Hematopoietic multipotent progenitor cell treated with erythropoietin and hydrocortisone succinate and interleukin-3 and kit ligand, for 15 days (in vitro differentiated cells): ENCODE measurements at places on chromosomes 16 and 17.

DNA sequence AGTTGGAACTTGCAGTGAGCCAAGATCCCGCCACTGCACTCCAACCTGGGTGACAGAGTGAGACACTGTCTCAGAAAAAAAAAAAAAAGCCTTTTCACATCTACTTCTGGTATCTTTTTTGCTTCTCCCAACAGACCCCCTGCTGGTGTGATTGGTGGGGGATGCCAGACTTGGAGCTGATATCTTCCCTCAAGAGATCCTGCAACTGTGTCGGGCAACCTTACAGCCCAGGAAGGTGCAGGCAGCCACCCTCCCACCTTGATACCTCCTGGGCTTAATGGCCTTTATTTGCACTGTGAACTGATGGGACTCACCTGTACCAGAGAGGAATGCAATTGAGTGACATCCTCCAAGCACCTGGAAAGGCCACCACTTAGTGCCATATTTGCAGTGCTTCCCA, 142.3 kb downstream of the RGS9 start:
- no peak for DNase-seq

DNA sequence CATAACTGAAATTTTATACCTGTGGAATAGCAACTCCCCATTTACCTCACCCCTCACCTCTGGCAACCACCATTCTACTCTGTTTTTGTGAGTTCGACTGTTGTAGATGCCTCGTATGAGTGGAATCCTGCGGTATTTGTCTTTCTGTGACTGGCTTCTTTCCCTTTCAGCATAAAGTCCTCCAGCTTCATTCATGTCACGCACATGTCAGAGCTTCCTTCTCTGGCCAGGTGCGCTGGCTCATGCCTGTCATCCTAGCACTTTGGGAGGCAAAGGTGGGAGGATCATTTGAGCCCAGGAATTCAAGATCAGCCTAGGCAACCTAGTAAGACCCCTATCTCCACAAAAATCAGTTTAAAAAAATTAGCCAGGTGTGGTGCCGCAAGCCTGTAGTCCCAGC, 278.4 kb downstream of the PARN start:
- no peak for DNase-seq

- DNase-seq, result no peak
Measured at GRCh38 chr16:27174798-27175197, 28.5 kb upstream of the KDM8 start.

DNA sequence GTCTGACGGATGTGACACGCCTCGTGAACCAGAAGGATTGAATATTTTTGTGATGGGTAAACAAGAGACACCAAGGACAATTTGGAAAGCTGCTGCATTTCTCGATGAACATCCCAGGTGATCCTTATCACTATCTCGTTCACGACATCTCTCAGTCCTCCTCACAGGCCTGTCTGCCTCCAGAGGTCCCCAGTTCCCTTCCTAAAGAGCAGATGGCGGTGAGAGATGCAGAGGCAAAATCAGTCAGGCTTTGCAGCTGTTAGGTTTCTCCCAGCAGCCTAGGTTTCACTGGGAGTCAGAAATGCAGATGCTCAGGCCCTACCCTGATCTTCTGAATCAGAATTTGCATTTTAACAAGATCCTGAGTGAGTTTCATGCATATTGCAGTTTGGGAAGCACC, 23.6 kb downstream of the SCPEP1 start:
- no peak for DNase-seq

DNA sequence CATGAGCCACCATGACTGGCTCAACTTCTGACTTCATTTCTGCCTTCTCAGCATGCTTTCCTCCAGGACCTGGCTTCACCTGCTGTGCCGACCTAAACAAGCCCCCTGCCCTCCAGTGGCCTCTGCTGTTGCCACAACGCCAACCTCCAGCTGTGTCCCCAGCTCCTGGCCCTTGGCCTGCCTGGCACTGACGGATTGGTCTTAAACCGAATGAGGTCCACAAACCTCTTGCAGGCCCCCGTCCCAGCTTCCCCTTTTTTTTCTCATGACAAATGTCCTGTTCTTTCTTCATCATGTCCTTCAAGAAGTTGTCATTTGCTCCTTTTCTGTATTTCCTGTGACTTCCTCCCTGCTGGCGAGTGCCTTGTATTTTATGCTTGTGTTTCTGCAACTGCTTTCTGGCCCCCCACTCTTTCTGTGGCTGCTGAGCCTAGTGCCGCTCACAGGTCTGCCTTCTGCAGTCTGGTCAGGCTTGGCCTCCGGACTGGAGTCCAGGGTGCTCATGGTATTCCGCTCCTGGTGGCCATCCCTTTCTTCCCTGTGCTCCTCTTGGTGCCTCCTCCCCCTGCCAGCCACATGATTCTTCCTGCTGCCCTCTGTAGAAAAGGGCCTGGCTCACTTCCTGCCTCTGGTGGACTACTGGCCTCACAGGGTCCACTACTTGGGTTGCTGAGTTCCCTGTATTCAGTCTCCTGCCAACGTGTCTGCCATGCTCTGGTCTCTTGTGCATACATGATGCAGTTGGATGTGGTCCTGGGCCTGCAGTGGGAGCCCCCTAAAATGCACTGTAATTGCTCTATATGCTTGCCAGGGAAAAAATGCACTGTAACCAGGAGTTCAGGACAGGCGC, 2.9 kb downstream of the ATP6V0C start:
- DNase-seq, result no peak

- no peak for DNase-seq
Measured at GRCh38 chr17:17469358-17469757, 7.4 kb upstream of the MED9 start.

DNA sequence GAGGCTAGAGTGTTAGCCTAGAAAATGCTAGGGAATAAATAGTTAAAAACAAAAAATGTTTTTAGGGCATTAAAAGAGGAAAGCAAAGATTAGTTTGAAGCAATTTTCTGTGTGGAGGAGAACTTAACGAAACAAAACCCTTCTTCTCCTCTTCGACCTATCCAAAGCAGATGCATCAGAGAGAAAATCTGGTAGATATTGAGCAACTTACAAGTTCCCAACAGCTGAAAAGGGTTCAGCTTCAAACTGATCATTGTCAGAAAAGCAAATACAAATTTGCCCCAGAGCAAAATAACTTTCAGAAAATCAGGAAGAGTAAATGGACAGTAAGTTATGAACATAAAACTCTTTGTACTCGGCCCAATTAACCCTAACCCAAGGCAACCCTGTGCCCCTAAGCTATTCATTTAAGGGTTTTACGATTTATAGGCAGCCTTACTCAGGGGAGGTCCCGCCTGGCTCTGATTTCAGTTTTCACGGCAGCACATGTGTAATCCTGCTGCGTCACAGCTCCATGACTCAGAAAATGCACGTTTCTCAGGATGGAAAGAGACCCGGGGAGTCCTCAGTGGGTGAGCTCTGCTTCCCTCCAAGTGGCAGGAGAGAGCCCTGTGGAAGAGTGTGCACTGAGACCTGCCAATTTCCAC, 405.7 kb upstream of the SALL1 start:
- DNase-seq, result no peak

DNA sequence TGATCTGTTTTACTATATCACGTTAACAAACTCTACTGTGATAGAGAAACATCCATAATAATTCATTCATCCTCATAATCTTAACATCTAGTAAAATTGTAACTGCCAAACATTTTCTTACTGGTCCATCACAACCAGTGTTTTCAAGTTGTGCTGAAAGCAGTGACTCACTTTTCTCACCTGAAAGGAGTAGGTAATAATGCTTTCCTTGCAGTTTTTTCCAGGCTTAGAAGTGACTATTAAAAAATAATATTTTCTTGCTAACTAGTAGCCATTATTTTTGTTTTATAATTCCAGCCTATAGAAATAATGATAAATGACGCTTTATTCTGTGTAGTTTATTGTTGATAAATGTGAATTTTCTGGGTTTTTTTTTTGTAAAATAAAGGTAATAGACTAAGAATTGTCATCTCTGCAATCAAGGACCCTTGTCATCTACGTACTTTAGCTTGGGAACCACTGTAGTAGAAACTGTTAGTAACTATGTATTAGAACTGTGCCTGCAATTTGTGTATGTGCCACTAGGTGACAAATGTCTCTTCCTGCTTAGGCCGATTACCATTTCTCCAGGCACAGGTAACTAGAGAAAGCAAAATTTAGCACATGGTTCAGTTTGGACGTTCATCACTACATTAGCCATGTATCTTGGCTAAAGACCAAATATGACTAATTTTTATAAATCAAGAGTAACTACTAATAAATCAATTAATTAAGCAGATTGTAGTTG, 409.4 kb upstream of the ERCC4 start:
- no peak for DNase-seq
